Activated T-helper 9 cell treated with anti-CD3 and anti-CD28 coated beads, Interleukin-2, amount 50 U/mL, for 16 hours (primary cell): ENCODE measurements at places on chromosomes 2 and 18.

- DNase-seq = no peak
Observed at GRCh38 chr18:28511413-28511821, 334.5 kb upstream of the CDH2 start.

GRCh38 chr18:24802456-24802855 is 342.0 kb downstream of the HRH4 start:
- no peak for DNase-seq

DNA sequence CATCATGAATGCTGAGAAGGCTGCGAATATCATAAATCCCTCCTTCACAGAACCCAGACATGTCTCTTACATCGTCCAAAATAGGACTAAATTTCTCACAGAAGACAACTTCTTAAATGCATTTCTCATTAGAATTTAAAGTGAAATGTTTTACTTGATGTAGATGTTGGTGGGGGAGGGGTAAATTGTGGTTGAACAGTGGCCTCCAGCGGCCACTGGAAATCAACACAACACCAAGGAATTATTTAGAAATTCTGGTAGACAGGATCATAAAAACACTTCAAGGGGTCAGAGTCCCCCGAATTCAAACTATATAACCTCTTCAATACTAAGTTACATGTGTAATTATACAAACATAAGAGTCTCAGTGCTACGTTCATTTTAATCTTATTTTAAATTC is 135.9 kb downstream of the ABCA12 start:
- DNase-seq = no peak

DNA sequence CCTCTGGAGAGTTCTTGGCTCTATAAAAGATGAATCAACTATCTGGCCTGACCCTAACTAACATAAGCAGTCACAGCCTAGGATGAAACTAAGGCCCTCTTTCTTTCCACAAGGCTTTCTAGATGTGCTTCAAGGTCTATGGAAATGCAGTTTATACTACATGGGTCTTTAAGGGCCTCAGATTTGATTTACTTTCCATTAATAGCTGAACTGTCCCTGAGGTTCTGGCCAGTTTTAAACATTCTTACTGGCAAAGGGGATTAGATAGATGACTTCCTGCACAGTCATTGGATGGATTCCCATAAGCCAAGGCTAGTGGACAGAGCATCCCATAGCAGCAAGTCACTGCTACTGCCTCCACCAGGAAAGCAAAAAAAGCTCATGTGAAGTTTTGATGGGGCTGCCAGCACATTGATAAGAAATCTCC is 38.1 kb upstream of the LCLAT1 start:
- no peak for DNase-seq

DNA sequence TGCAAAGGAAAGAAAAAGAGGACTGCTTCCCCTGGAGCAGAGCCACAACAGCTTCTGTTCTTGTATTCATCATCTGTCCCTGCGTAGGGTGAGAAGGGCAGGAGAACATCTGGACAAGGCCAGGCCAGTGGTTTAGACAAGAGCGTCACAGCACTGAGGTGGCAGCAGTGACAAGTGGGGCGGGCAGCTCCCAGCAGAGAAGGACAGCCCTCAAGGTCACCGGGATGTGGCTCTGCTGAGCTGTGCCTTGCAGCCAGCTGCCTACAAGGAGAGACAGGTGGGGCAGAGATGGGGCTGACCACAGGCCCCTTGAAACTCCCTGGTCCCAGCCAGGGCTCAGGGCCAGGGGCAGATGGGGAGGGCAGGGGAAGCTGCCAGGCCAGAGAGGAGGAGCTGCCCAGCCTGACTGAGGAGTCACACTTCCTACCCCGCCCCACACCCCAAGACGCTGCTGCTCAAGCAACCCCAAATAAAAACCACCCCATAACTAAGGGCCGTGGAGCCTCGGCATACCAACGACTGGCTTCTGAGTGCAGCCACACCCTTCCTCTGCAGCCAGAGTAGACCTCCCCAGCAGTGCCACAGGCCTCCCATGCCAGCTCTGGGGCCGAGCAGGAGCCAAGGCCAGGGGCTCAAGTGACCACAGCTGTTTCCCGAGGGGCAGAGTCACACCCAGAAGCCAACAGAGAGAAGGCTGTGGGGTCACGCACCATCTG is 5.4 kb downstream of the RAB11FIP5 start:
- DNase-seq = no peak

GRCh38 chr18:22514655-22515054 is 96.9 kb upstream of the CTAGE1 start:
- DNase-seq = no peak
